ENCODE measurements at places on chromosomes 4 and X.

DNA sequence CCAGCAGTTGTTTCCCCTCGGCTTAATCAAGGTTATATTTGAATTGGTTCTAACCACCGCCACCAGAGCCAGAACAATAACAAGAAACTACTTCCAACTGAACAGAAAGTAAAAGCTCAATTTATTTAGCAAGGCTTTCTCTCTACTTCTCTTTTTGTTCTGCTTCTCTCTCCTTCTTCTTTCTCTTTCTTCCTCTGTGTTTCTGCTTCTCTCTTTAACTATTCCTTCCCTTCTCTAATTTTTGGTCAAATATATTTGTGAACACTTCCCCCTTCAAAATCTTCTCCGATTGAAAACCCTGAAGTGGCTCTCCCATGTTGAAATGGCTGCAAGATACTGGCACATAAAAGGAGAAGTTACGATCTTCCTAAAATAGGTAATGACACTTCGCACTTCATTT is 1195.9 kb upstream of the PRKX start:
- DNase-seq, result no peak

GRCh38 chr4:183172881-183173280 is 73.8 kb downstream of the WWC2 start:
- no peak for DNase-seq

DNA sequence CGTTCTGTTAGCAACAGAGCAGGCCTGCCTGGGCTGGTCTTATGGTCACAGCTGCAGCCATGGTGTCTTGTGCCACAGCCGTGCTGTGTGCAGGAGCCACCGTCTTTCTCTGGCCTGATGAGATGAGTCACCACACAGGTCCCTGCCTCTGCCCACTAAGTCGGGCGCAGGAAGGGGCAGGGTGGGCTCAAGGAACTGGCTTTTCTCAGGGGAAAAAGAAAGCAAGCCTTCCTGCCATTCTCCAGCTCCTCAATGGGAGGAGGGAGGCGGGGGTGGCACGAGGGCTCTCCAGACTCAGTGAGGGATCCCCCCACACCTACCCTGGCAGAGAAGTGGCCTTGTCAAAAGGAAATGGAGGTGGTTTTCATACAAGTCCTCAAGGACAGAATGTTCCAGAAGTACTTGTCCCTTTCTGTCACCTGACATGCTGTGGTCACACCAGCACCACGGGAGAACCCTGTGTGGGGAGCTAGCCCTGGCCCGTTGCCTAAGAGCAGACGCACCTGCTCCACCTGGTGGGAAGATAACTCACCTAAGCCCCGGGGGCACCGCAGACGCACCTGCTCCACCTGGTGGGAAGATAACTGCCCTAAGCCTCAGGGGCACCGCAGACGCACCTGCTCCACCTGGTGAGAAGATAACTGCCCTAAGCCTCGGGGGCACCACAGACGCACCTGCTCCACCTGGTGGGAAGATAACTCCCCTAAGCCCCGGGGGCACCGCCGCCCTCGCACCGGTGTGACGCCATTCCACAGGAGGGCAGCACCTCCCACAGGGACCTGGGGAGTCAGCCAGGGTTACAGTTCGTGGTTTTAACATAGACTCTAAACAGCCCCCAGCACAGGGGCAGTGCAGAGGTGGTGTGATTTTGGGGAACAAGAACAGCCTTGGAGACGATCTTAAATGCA is 18.5 kb downstream of the UVSSA start:
- no peak for DNase-seq

- no peak for DNase-seq
Observed at GRCh38 chr4:139315221-139315675, 13.0 kb upstream of the NDUFC1 start.

Measured in activated naive CD4-positive, alpha-beta T cell (primary cell).